Activated CD8-positive, alpha-beta memory T cell treated with anti-CD3 and anti-CD28 coated beads for 36 hours (primary cell): ENCODE measurements at places on chromosomes 3 and 15. TPM values are rescaled to one million over a fixed set of nuclear protein-coding genes. Genes with fewer than 3 reads are reported as not detected.

Gene HACD2
- total RNA-seq: 33.7 TPM

Gene LRRC2
- total RNA-seq: not detected

Gene GATM
- total RNA-seq: 3.0 TPM

Gene IQCF6
- not detected for total RNA-seq

Gene ZPLD1
- total RNA-seq: not detected

Gene PLA2G4F
- not detected for total RNA-seq

Gene TMEM45A
- 2.6 TPM for total RNA-seq

Gene GRK7
- 0.04 TPM for total RNA-seq

Gene TMEM266
- 0.30 TPM for total RNA-seq

Gene AMOTL2
- not detected for total RNA-seq

Gene ADGRG7
- total RNA-seq: not detected

Gene SPATA12
- not detected for total RNA-seq

Gene ACSBG1
- total RNA-seq: not detected

Gene FETUB
- total RNA-seq: not detected

Gene CCR2
- 0.42 TPM for total RNA-seq

Gene A4GNT
- total RNA-seq: not detected

Gene GOLGA6L10
- total RNA-seq: 0.82 TPM

Gene SLC22A13
- total RNA-seq: 0.23 TPM

Gene SCAANT1
- total RNA-seq: not detected
